CD4-positive, alpha-beta T cell treated with Interleukin-12 subunit alpha and Interleukin-12 subunit beta, for 1 hour (primary cell): ENCODE measurements at places on chromosomes 7 and 10.

DNA sequence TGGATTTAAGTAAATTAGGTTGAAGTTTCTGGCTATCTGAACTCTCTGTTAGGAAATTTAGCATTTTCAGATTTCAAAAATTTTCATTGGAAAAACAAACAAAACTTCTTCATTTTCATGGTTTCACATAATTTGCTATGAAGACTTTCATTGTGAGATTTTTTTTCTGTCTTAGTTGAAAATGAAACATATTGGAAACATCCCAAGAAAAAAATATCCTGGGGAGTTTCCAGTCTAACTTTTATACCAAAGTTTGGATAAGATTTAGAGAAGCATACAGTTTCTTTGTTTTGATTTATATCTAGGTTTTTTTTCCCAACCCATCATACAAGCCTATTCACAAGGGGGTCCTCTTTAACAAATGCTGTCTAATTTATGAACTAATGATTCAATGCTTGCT is 300.5 kb upstream of the SEMA3A start:
- no peak for DNase-seq

GRCh38 chr7:119562839-119563238 is 710.1 kb upstream of the KCND2 start:
- DNase-seq = no peak

GRCh38 chr10:96670786-96671185 is 49.5 kb downstream of the PIK3AP1 start:
- DNase-seq = peak; percentile 39

DNA sequence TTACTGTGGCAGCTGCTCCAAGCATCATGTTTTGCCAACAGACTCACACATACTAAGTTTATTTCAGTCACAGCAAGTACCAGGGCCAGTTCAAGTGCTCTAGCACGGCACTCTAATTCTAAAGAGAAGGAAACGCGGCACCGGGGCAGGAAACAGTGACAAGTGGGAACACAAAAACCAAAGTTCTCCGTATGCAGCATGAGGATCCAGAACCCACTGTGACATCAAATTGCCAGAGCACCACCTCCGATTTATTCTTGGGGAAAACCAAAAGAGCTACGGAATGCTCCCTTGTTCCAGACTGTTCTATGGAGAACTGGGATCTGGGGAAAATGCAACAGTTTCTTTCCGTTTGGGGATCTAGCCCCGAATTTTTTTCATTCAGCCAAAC is 448 bp upstream of the PTER start:
- DNase-seq = no peak

GRCh38 chr7:151837285-151838042 is 39.5 kb downstream of the PRKAG2 start:
- DNase-seq = no peak
